ENCODE measurements at places on chromosomes 1 and 21.

DNA sequence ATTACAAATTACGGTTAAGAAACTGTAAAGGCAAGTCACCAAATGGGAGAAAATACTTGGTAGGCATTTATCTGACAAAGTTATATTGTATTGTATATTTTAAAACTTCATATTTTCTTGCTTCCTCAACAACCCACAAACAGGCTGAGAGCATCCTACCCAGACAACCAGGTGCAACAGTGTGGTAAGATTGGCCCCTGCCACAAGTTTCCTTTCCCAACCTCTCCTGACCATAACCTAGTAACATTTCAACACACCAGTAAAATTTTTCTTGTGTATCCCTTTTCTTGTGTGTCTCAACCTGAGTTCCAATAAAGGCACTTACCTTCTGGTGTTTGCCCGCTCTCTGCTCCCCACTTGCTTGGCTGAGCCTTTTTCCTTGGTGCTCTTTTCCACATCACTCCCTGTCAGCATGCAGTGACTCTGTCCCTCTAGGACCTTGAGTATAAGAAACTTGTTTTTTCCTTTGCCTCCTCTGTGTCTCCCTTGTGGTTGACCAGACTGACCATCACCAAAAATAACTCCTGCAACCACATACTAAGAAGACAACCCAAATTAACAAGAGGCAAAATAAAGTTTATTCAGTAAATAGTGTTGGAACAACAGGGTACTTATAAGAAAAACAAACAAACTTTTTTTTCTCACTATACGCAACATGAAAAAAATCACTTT lies 40.9 kb downstream of the FCRL3 start:
- no peak for DNase-seq

DNA sequence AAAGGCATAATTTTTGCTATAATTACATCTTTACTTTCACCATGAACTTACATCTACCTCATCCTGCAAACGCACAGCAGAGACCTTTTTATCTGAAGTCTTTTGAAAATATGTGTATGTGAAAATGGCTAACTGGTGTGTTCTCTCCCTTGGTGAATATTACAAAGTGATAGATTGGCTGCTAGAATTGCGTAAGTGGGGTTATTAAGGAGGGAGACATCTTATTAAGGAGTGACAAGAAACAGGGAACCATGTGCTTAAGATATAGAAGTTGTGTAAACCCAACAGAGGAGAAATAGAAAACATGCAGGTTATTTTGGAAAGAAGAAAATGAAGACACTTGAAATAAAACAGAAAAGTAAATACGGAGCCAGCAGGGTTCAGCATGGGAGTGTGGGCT lies 7.8 kb downstream of the KCNJ15 start:
- no peak for DNase-seq

- DNase-seq, result no peak
These were observed 876 bp downstream of the SLAMF8 start for GRCh38 chr1:159827549-159827948.

GRCh38 chr1:187943606-187944403 lies 1115.1 kb downstream of the PLA2G4A start:
- no peak for DNase-seq

DNA sequence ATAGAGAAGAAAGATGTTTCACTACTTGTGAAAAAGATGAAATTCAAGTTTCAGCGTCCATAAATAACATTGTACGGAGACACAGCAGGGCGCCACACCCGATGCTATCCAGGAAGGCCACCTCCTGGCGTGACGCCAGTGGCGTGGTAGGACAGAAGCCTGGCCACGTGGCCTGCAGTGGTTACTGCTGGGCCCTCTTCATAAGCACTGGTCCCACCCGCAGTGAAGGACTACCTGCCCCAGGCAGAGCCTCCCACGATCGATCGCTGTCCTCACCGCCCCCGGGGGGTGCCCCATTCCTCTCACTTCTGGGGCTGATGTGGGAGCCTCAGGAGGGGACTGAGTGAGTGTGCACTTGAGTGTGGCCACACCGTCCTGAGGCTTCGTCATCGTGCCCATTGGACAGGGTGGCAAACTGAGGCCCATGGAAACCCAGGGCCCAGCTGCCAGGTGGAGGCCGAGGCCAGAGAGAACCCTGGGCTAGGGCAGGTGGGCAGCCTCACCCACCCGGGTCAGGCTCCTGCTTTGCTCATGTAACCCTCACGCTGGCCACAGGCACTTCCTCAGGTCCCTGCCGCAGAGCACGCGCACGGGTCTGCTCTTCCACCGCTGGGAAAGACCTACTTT lies 11.7 kb upstream of the HES5 start:
- DNase-seq, result no peak

- no peak for DNase-seq
These were observed 606.7 kb upstream of the CHRM3 start for GRCh38 chr1:238779716-238780115.

GRCh38 chr1:226722901-226723656 lies 16.0 kb downstream of the ITPKB start:
- no peak for DNase-seq

DNA sequence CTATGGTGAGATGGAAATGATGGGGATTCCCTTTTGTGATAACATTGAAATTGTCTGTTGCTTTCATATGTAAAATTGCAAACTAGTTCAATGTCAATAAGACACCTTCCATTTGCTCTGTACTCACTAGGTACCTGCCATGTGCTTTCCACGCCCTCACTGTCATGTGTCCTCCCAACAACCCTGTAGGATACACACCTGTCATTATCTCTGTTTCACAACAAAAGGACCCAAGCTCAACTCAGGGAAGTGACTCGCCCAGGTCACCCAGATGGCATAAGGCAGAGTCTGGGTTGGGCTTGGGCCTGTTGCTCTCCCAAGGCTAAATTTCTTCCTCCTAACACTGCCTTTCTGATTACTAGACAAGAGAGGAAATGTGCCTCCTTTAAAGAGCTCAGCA lies 45.3 kb upstream of the MCOLN3 start:
- no peak for DNase-seq

DNA sequence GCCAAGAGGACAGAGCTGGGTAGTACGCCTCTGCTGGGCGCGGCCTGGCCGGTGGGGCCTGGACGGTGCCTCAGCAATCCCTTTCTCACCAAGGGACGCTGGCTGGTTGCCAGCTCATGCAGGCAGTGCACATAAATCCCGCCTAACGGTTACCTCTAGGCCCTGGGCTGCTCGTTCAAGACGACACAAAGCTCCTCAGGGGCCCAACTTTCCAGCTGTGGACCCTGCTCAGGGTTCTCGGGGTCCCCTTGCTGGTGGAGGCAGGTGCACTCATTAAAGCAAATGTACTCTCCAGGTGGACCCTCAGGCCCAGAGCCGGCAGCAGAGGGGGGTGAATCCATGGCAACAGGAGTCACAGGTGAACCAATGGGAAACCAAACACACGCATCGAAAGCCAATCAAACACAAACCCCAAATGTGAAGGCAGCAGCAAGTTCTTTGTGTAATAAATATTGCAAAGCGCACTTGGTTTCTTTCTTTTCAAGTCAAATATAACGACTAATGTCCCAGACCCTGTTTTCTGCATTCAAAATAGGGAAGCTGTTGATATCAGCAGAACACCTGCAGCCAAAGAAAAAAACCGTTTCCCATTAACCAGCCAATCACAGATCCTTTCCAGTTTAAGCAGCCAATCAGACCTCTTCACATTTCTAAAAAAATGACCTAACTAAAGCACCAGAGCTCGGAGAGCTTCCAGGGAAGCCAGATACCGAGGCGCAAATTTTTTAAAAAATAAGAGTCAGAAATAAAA lies 26.1 kb upstream of the CLSTN1 start:
- DNase-seq, result peak; percentile 27

- no peak for DNase-seq
These were observed 394.3 kb downstream of the NTNG1 start for GRCh38 chr1:107535091-107535490.

GRCh38 chr1:19688041-19688842 lies 23.6 kb downstream of the HTR6 start:
- peak; percentile 62 for DNase-seq

- no peak for DNase-seq
These were observed 40.1 kb downstream of the SYF2 start for GRCh38 chr1:25192154-25192553.

DNA sequence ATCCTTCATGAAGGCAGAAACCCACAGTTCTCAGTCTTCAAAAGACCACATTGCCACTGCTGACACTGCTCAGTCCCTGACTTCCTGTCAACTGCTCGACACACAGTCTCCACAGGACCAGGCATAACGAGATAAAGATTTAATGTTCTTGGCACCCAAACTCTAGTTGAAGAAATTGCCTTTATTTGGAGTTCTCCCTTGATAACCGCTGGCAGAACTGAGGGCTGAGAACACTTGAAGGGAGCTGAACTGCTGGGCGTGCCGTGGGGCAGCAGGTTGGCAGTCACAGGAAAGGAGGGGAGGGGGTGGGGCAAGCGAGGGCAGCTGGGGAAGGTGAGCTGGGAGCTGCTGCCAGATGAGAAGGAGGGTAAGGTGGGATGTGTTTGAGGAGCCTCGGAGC lies 15.9 kb downstream of the HENMT1 start:
- peak; percentile 68 for DNase-seq

- DNase-seq, result no peak
These were observed 163.2 kb downstream of the FMN2 start for GRCh38 chr1:240254778-240255291.

- no peak for DNase-seq
These were observed 68.4 kb upstream of the TENT5C start for GRCh38 chr1:117537291-117537920.

GRCh38 chr1:243267914-243268653 lies 12.2 kb downstream of the SDCCAG8 start:
- no peak for DNase-seq

GRCh38 chr1:149903836-149904491 lies 4.6 kb downstream of the BOLA1 start:
- no peak for DNase-seq

- no peak for DNase-seq
These were observed 128.8 kb downstream of the RRAGC start for GRCh38 chr1:38730511-38731397.

DNA sequence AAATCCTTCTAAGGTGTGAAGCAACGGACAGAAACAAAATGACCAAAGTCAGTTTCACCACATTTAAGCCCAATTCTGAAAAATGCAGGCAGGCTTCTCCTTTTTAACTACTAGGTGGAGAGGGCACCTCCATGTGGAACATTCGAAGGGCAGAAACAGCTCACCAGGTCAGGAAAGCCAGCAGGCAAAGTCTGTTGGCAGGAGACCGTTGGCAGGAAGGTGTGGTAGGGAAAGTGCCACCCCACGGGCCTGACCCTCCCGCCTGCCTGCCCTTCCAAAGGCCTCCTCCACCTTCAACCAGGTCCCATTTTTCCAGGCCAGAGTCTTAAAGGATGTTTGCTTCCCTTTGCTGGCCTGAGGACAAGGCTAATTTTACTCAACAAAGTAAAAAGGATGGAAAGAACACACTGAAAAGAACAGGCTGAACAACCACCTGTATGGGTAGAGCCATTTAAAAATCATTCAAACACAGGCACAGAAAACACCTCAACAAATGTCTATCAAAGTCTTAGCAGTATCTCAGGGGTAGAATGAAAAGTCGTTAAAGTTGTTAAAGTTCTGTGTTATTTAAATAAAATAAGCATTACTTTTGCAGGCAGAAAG lies 26.4 kb downstream of the CAPZB start:
- no peak for DNase-seq

DNA sequence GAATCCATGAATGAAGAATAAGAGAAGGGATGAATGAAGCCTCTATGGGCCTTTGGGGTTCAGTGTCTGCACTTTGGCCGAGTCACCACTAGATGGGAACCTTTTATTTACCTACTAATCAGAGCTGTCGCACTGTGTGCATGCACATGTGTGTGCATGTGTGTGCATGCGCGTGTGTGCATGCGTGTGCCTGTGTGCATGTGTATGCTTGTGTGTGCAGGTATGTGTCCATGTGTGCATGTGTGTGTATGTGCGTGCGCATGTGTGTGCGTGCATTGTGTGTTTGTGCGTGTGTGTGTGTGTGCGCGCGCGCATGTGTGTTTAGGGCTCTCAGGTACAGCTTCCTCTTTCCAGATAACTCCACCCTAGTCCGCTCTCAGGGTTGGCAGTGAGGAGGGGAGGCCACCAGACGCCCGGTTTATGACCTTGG lies 20.4 kb upstream of the UBXN10 start:
- no peak for DNase-seq

DNA sequence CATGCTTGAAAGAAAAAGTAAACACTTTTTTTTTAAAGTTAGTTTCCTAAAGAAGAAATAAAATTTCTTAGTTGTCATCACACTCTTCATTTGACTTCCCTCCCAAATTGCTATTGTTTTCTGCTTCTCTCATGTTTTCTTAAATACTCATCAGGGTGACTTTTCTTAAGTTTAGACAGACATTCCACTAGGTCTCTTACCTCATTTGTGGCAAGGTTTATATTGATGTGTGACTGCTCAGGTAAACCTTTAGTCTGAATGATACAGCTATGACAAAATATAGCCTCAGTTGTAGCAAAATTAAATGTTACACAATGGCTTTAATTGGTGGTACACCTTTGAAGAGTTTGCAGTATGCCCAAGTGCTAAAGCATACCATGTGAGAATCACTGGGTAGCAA lies 78.6 kb downstream of the ATF6 start:
- DNase-seq, result no peak

DNA sequence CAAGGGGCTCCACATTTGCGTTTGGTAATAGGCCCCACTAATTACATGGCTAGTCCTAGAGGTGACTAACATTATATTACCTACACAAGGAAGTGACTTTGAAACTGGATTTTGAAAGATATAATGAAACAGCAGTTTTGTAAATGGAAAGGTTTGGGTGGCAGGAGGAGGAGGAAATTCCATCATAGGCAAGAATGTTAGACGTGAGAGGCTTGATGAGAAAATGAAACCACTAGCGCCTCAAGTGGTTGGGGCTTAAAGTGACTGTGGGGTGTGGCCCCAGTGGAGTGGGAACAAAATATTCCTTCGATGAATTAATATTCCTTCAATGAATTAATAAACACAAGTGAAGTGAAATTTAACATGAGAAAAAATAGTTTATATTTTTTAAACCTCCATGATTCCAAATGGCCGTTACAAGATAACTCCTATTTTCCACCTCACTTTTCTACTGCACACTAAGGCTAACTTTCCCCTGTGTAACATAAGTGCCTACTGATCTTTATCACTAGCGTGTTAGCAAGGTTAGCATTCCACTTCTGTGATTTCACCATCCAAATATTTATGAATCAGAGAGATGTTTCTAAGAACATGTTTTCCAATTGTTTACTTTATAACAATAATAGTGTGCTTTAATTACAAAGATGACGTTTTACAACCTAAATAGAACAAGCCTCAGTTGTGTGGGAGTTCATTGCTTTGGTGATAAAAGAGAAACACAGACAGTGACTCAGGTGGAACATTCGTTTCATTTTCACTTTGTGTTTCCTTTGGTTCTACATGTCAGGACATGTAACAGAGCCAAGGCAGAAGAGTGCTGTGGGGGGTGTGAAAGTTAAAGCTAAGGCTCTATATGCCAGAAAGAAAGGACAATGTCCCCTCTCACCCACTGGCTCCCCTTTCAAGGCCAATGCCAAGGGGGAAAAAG lies 12.5 kb upstream of the ATF3 start:
- DNase-seq, result peak; percentile 81

Data from CD4-positive, alpha-beta T cell treated with Interleukin-1 beta for 1 hour (primary cell).